NCI-H774 (cell line): ENCODE measurements at places on chromosomes 1 and 21.
A peak's percentile ranks its signal among the peaks of the same experiment; 100 is the strongest.

GRCh38 chr1:54788459-54788858 lies 12.7 kb downstream of the TTC22 start:
- no peak for DNase-seq

GRCh38 chr1:38923607-38924006 lies 18.0 kb downstream of the RHBDL2 start:
- DNase-seq: no peak

- no peak for DNase-seq
Measured at GRCh38 chr1:165958306-165958705, 130.9 kb downstream of the UCK2 start.

GRCh38 chr1:204791453-204792353 lies 79.0 kb upstream of the NFASC start:
- DNase-seq: peak; percentile 54

GRCh38 chr1:207088161-207088560 lies 499 bp upstream of the C4BPB start:
- no peak for DNase-seq

DNA sequence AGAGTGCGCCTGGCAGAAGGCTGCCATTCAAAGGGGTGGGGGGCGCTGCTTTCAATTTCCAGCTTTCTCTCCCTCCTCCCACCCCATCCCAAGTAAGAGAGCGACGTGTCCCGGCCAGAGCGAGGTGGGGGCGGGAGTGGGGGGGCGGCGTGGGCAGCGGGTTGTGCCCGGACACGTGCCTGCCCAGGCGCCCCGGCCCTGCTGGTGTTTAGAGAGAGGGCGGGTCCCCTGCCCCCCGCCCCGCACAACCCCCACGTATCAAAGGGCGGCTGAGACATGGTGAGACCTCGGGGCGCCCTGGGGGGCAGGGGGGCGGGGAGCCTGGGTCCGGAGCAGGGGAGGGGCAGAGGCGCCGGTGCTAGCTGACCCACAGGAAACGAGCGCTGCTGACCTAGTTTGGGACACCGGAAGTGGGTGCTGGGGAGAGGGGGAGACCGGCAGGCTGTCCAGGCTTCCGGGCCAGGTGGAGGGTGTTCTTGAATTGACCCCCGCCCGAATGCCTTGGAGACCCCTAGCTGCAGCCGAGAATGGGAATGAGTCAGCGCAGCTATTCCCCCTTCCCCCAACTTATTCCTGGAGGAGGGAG lies 1.3 kb downstream of the ZBTB7B start:
- peak; percentile 36 for DNase-seq

GRCh38 chr1:97791251-97791650 lies 129.6 kb downstream of the DPYD start:
- DNase-seq: no peak

GRCh38 chr1:95731466-95731865 lies 497.5 kb downstream of the RWDD3 start:
- DNase-seq: no peak

DNA sequence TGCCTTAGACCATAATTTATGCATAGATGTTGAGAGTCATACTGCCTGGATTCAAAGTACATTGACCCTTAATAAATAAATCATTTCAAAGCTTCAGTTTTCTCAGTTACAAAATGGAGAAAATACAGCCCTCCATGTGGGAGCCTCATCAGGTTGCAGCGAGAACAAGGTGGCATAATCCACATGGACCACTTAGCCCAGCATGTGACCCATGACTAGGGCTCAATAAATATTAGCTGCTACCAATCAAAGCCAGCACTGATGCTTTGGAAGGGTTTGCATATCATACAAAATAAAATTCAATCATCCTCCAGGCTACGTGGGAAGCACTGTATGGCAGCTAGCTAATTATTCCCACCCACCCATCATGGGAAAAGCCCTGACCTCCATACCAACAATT lies 33.5 kb upstream of the RGS7 start:
- no peak for DNase-seq

GRCh38 chr1:77347646-77348045 lies 65.8 kb downstream of the AK5 start:
- DNase-seq: no peak

- DNase-seq: no peak
Measured at GRCh38 chr1:4018466-4019146, 118.5 kb upstream of the C1orf174 start.

GRCh38 chr1:247079141-247079874 lies 697 bp upstream of the ZNF670 start:
- DNase-seq: no peak

DNA sequence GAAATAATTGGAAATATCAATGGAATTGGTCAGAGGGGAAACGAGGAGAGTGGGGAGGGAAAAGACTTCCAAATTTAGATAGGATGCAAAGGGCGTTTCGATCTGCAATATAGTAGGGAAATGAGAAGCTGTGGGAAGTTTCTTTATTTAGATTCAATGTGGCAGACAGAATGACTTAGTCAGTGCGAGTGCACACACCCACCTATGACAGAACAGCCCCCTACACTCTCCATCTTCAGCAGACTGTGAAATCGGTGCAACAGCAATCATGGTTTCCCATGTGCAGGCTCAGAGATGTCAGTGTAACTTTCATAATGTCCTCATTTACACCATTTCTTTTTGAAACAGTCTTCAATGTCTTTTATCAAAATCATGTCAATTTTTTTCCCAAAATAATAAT lies 46.0 kb downstream of the DIP2A start:
- DNase-seq: no peak

DNA sequence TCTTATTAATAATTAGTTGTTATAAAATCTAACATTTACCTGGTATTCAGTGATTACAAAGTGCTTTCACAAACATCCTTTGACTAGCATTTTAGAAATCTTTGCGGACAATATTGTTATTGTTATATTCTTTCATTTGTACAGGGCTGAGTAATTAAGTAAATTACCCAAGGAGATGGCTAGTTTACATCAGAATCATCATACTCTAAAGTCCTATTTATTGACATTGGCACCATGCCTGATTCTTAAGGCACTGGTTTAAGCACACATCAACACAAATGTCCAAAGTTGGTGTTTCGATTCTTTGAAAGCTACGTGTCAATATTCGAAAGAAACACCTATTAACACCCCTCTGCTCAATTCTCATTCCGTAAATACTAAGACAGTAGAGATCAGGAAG lies 424.6 kb upstream of the CHRM3 start:
- no peak for DNase-seq

GRCh38 chr1:12206792-12207424 lies 22.9 kb upstream of the VPS13D start:
- no peak for DNase-seq

DNA sequence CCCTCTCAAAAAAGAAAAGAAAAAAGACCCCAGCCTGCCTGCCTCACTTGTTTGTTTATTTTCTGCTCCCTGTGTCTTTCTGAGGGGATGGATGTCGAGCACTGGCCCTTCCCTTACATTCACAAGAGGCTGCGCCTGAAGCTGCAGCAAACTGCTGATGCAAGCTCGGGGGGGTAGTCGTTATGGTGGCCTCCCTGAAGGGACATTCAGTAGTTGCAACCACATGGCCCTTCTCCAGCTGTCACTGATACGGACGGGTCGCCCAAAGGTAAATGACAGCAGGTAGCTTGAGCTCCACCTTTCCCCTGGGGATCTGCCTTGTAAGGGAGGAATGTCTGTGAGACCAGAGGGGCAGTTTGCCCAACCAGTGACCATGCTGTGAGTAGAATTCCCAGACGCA lies 17.7 kb downstream of the PLEKHM2 start:
- no peak for DNase-seq

DNA sequence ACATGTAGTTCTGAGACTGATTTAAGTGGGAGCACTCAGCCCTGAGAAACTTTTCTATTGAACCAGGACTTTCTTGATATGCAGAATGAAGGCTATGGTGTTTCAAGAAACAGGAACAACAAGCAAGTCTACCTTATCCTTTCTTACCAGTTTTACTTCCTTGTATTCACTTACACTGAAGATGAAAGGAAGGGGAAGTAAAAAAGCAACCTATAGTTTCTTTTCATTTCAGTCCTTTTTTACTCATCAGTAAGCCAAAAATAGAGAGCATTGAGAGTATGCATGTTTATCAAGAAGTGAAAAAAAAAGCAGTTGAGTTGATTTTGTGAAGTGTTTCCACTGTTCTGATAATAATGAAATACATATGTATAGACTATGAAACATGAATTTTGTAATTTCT lies 1010.3 kb downstream of the AMY1C start:
- no peak for DNase-seq

DNA sequence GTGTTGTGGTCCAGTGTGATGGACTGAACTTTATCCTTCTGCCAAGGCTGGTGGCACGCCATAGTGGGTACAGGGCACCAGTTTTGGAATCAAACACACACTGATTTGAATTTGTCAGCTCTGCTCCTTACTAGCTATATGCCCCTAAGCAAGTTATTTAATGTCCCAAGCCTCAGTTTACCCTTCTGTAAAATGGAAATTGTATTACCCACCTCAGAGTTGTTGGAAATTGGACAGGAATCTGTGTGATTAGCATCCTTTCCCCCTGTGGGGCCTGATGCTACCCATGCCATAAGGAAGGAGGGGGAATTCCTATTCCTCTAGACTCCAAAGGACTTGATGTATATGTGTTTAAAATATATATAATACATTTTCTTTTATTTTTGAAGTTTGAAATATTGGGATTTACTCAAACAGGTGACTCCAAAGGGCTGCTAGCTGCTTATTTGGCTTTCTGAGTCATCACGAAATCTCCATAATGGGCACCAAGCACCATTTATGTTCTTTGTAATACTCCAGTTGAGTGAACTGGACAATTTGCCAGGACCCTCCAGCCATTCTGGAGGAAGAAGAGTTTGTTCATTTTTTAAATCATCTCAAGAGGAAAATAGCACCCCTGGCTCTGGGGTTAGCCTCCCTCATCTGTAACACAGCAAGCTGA lies 224.5 kb upstream of the TMEM51 start:
- DNase-seq: no peak
